ENCODE measurements at places on chromosomes 2 and 18.

- no peak for DNase-seq
Measured at GRCh38 chr2:199315299-199316179, 142.2 kb downstream of the SATB2 start.

- DNase-seq: no peak
Measured at GRCh38 chr2:139365189-139365588, 585.0 kb upstream of the NXPH2 start.

GRCh38 chr2:201414099-201415023 lies 36.9 kb downstream of the TRAK2 start:
- no peak for DNase-seq

- DNase-seq: no peak
Measured at GRCh38 chr2:15116830-15117229, 444.3 kb downstream of the NBAS start.

DNA sequence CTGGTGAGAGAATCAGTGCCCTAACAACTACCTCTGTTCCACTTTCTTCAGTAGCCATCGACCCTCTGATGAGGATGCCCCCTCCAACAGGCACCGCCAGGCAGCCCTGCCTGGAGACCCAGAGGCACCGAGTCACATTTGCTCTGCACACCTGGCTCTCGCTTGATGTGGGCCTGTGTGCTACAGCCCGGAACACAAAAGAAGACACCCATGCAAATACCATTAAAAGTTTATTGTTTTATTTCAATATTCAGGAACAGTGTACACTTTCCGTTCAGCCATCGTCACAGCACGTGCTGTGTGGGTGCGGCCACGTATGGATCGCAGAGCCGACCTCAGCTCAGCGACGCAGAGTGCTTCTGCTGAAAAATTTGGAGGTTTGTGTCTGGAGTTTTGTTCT lies 154.0 kb downstream of the MBP start:
- DNase-seq: no peak

GRCh38 chr2:201465524-201465971 lies 14.0 kb downstream of the STRADB start:
- DNase-seq: no peak

DNA sequence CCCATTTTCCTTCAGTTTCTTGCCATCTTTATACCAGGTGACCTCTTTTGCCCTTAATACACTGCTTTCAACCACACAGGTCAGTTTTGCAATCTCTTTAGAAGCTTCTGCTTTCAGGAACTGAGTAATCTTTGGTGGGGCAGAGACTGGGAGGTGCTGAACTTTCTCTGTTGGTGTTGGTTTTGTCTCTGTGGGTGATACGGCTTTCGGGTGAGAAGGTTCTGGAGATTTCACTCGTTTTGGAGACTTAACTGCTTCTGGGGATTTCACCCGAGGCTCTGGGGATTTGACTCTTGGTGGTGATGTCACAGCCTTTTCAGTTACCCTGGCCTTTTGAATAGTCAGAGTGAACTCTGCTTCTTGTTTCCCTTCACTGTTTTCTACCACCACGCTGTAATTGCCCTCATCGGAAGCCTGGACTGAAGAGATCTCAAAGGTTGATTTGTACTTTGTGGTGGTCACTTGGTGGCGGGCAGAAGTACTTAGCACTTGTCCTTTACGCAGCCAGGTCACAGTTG lies 50.4 kb downstream of the PLEKHA3 start:
- no peak for DNase-seq

DNA sequence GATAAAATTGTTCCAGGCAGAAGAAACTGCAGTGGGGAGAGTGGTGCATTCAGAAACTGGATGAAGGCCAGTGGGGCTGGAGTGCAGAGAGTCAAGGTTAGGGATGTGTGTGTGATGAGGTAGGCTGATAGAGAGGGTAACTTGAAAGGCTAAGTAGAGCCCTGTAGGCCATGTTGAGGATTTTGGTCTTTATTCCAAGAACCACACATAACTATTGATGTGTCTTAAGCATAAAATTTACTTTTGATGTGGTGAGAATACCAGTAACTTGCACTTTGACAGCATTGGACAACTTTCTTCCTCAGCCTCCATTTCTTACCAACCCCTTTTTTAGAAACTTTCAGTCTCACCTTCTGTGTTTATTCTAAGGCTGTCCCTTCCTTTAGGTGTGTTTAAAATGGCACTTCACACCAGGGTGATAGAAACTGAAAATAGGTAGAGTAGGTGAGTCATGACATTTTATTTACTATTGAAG lies 22.6 kb downstream of the MTX2 start:
- DNase-seq: no peak

DNA sequence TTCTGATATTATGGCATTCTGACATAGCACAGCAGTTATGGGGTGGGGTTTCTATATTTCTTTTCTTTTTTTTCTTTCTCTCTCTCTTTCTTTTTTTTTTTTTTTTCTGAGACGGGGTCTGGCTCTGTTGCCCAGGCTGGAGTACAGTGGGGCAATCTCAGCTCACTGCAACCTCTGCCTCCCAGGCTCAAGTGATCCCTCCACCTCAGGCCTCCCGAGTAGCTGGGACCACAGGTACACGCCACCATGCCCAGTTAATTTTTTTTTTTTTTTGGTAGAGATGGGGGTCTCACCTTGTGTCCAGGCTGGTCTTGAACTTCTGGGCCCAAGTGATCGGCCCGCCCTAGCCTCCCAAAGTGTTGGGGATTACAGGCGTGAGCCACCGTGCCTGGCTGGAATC lies 7.5 kb upstream of the FAM98A start:
- no peak for DNase-seq

DNA sequence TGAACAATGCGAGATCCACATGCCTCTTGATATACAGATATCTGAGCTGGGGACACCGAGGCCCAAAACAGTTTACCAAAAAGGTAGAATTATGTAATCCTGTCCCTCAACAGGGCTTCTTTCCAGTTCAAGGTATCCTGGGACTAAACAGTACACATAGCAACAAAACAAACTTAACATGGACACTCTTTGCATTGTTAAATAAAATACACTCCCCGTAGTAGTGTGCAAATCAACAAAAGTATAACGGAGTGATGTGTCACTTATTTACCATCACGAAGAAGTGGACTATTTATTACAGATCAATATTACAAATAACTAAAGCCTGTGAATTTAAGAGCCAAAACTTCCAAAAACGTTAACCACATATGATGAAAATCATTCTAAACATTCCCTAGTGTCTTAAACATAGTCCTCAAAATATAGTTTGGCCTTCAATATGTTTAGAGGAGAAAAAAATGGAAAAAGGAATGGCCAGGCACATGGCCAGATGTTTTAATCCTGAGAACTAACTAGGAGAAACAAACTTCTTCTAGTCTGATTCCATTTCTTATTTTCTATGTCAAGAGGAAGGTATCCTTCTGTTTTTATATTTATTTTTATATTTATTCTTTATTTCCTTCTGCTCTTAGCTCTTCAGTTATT lies 377.5 kb downstream of the OSR1 start:
- DNase-seq: no peak

All from upper lobe of right lung (tissue), 1 donor.